ENCODE measurements at places on chromosomes 11 and 22.

GRCh38 chr11:19747634-19748033 is 35.0 kb downstream of the NAV2 start:
- DNase-seq, result no peak

DNA sequence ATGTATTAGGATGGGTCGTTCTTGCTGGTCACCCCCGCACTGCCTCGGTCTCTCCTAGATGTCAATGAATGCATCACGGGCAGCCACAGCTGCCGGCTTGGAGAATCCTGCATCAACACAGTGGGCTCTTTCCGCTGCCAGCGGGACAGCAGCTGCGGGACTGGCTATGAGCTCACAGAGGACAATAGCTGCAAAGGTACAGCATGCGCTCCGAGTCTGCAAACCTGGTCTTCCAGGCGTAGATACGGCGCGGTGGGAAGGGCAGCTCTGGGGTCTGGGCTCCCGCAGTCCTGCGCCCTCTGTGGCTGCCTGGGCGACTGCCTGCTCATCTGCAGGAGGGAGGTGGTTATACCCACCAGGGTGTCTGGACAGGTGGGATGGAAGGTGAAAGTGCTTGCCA is 31.0 kb downstream of the FBLN1 start:
- DNase-seq, result no peak

DNA sequence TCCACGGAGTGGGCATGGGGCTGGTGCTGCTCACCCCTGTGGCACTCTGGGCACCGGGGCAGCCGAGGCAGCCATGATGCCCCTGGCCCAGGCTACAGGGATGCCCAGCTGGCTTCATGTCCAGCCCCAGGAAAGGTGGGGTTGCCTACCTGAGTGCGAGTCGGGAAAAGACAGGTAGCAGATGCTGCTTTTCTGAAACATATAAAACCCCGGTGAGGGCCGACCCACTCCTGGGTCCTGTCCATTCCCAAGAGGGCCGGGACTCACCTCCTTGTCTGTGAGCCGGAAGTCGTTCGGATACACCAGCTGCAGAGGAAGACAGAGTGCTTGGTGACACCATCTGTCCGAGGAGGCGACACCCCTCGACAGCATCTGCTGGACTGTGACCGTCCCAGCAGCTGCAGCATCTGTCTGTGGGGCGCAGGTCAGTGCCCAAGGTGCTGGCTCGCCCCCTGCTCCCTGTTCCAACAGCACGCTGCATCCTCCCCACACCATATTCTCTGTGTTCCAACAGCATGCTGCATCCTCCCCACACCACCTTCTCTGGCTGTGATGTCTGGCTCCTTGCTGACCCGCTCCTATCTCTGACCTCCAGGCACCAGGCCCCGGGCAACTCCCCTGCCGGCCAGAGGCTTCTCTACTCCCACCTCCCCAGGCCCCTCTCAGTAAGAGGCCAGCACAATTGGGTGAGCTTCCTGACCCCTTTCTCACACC is 8.0 kb downstream of the DENND6B start:
- no peak for DNase-seq

DNA sequence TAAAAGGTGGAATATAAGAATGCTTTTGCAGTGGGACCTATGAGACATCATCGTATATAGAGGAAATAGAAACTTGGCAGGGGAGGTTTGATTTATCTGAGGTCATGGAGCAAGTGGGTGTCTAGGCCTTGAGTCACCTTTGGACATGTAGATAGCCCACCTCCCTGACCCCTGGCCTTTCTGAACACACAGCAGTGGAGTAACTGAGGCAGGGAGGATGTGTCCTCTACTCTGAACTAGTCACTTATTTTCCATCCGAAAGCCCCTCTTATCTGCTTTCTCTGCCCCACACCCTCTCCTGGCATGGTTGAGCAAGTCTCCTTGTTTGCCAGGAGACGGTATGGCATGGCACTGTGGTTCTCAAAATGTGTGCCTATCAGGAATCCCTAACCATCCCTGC is 7.9 kb downstream of the CD82 start:
- no peak for DNase-seq

- DNase-seq, result peak; percentile 79
These were observed 17.3 kb upstream of the SLC29A2 start for GRCh38 chr11:66388780-66389386.

GRCh38 chr22:50445071-50445879 is 29.6 kb downstream of the SBF1 start:
- DNase-seq, result peak; percentile 42

- peak; percentile 22 for DNase-seq
These were observed 92.1 kb downstream of the CACNA1I start for GRCh38 chr22:39662686-39663052.

GRCh38 chr11:134519390-134519750 is 107.3 kb upstream of the B3GAT1 start:
- DNase-seq, result no peak

DNA sequence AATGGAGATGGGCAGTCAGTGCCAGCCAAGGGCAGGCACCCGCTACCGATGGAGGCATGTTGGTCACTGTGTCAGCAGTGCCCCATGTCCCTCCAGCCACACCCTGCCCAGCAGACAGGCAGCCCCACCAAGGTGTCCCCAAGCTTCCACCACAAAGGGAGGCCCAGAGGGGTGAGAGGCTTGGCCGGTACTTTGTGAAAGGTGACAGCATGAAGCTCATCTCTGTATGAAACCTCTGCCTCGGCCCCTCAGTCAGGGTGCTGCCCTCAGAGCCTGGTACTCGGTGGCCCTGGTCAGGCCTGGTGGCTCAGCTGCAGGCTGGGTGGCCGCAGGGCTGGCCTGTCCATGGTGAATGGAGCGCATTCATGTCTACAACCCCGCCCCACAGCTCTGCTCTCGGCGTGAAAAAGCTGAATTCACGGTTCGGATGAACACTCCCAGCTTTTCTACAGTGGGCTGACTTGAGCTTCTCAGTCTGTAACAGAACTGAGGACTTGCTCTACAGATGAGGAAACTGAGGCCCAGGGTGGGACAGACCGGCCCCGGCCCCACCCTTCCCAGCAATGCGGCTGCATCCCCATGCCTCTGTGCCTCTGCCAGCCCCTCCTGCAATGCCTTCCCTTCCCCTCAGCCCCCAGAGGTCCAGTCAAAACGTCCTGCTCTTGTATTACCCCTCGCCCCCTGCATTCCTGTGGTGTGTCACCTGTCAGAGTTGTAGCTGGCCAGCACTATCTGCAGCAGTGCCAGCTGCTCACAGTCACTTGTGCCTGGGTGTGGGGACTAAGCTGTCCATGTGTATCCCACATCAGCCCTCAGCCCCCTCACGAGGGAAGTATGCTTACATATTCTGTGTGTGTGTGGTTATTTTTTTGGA is 27.7 kb downstream of the RSPH14 start:
- no peak for DNase-seq

GRCh38 chr22:23801886-23802377 is 15.2 kb downstream of the SMARCB1 start:
- DNase-seq, result no peak

GRCh38 chr11:17766073-17766359 is 31.4 kb downstream of the KCNC1 start:
- DNase-seq, result no peak

DNA sequence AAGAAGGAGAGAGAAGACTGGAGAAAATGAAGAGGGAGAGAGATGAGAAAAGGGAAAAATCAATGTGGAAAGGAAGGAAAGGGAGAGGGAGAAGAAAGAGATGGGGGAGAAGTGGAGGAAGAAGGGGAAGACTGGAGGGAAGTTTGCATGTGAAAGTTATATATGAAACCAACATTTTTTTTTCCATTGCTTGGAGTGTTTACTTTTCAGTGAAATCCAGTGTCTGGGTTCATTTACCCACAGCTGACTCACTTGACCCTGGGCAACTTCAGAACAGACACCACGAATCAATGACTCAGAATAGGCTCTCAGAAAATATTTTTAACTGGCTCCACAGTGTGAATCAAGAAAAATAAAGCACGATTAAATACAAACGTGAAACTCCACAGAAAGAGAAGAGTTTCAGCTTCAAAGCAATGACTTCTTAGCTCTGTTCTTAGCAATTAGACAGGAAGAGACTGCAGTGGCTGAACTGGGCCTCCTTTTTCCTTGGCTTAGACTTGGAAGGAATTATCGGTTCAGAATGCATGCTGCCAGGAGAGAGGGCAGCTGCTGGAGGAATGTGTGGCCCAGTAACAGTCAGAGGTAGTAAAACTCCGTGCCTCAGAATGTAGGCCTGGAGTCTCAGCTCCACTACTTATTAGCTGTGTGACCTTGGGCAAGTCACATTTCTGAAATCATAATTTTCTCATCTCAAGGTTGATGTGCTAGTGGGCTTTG is 237.5 kb downstream of the MIAT start:
- DNase-seq, result no peak

- DNase-seq, result no peak
These were observed 442.7 kb downstream of the MIAT start for GRCh38 chr22:27099946-27100722.

DNA sequence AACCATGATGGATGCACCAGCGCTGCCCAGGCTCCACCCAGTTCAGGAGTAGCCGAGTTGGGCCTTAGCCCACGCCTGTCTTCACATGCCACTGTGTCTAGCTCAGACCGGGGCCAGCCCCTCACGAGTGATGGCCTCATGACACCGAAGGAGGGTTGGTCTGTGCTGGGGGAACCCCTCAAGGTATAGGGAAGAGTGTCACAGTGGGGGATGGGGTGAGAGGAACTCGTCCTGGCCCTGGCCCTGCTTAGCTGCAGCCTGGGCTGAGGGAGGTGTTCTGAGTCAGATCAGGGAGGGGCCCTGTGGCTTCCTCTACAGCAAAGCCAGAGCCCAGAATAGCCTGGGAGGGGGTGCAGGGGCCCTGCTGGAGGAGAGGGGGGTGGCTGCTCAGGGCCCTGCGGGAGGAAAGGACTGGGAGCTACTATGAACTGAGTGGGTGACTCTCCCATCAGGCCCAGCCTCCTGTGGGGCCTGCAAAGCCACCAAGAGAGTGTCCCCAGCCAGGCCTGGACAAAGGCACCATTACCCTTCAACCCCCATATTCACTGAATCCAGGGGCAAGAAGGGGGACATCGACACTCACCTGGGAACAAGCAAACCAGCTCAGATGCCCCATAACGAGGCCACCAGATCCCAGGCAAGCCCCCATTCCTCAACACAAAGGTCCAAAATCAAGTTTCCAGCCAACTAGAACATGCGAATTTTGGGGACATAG is 41.2 kb downstream of the IGLL5 start:
- DNase-seq, result peak; percentile 54
